ELR (cell line): ENCODE measurements at places on chromosomes 12 and 14.
A peak's percentile ranks its signal among the peaks of the same experiment; 100 is the strongest.

DNA sequence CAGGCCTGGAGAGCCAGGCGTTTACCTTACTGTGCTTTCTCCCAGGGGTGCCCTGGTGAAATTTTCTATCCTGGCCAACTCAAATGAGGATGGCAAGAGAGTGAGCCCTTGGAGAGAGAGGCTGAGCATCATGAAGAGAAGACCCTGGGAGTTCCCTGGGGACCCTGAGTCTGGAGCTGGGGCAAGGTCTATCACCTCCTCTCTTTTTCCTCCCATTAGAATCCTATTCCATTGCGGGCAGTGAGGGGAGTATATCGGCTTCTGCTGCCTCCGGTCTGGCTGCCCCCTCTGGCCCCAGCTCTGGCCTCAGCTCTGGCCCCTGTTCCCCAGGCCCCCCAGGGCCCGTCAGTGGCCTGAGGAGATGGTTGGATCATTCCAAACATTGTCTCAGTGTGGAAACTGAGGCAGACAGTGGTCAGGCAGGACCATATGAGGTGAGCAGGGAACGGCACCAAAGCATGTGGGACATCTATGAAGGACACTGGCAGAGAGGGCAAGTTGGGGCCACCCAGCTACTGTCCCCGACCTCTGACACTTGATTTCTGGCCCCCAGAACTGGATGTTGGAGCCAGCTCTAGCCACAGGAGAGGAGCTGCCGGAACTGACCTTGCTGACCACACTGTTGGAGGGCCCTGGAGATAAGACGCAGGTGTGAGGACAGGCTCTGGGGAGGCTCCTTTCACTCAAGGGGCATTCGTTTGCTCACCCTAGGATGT lies 1.6 kb downstream of the ARHGEF25 start:
- no peak for DNase-seq

DNA sequence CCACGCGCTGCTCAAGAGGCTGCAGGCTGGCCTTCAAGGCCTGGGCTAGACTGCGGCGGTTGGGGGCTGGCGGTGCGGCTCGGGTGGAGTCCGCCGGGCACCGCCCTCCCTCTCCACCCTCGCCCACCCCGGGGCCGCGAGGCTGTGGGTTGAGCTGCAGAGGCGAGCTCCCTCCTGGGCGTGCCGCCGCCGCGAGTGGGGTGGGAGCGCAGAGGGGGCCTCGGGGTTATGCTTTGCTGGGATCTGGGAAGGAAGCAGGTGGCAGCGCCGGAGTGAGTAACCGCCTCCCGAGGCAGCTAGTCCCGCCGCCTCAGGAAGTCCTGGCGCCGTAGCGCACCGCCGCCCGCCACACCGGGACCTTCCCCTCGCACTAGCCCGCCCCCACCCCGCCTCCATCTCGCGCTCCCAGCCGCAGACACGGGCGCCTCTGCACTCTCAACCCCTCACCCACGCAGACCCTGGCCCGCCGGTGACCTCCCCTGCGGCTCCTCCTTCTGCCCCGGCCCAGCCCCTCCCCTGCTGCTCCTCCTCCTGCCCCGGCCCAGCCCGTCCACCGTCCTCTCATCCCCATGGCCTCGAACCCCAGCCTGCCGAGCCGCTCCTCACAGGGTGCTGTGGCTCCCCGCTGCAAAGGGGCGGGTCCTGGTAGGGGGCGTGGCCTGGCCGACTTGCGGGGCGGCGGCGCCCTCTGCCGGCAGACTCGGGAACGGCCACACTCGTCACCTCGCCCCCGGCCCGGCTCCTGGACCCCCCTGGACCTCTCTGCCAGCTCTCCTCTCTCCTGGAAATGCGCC lies 16.6 kb downstream of the TAMALIN start:
- DNase-seq: peak; percentile 82

DNA sequence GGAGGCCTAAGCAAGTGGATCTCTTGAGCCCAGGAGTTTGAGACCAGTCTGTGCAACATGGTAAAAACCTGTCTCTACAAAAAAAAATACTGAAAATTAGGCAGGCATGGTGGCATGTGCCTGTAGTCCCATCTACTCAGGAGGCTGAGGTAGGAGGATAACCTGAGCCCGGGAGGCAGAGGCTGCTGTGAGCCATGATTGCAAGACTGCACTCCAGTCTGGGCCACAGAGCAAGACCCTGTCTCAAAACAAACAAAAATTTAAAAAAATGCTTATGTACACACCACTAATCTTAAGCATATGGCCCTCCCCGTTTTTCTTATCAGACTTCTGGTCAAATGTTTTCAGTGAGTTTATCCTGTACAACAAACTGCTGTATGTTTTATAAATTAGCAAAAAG lies 1.7 kb upstream of the GNPNAT1 start:
- DNase-seq: no peak

GRCh38 chr14:58428118-58428683 lies 682 bp downstream of the KIAA0586 start:
- DNase-seq: peak; percentile 77

DNA sequence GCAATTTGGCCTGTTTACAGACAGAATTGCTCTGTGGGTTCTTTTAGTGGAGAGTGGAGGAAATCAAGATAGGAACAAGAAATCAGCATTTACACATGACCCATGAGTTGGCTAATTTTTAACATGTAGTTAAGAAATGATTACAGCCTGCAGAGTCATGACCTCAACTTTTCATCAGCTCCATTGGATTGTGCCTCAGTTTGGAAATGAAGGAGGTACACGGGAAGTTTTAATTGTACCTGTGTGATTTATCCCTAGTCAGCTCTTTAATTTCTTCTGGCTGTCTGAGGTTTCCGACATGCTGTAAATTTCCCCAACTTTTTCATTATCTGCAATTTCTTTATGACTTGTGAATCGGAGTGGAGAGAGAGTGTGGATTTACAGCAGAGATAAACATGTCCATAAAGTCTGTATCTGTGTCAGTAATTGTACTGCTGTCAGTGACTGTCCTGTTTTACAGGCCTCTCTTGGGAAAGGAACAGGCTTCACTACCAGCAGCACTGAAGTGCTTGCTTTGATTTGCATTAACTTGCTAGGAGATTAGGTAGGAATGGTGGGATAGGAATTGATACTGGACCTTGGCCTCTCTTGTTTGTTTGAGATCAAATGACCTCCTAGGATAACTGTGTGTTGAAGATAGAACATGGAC lies 49.2 kb downstream of the LIN52 start:
- no peak for DNase-seq

DNA sequence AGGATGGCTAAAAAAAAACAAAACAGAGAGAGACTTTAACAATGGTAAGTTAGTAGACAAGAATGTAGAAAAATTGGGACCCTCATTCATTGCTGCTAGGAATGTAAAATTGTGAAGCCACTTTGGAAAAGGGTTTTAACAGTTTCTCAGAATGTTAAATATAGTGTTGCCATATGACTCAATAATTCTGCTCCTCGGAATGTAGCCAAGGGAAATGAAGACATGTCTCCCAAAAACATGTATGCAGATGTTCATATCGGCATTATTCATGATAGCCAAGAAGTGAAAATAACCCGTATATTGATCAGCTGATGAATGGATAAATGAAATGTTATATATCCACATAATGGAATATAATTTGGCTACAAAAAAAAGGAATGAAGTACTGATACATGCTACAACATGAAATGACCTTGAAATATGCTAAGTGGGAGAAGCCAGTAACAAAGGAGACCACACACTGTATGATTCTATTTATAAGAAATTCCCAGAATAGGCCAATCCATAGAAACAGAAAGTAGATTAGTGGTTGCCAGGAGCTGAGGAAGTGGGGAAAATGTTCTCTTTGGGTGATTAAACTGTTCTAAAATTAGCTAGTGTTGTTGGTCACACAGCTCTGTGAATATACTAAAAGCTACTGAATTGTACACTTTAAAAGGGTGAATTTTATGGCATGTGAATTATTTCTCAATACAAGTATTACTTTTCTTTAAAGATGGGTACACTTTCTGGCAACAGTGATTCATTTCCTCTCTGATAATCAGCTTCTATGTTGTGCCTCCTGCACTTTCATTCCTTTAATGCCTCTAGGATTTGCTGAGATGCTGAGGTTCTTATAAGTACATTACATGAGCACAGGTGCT lies 132.5 kb downstream of the DAAM1 start:
- DNase-seq: no peak

DNA sequence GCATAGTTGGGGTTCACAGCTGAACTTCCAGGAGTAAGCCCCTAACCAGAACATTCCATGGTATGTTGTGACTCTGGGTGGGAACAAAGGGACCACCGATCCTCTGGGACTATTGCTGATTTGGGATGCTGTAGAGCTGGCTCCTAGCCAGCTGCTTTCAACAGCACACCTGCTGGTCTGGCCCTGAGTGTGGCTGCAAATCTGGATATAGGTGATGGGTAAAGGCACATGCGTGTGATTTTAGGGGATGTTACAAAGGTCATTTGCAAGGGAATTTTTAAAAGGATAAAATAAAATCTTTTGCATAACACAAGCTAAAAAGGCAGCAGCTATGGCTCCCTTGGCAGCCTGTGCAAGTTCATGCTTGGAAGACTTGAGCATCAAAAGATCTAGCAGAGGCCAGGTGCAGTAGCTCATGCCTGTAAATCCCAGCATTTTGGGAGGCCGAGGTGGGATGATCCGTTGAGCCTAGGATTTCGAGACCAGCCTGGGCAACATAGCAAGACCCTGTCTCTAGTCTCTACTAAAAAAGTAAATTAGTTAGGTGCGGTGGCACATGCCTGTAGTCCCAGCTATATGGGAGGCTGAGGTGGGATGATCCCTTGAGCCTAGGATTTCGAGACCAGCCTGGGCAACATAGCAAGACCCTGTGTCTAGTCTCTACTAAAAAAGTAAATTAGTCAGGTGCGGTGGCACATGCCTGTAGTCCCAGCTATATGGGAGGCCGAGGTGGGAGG lies 1.6 kb downstream of the ALDH2 start:
- no peak for DNase-seq

- no peak for DNase-seq
Observed at GRCh38 chr12:2678426-2678825, 116.3 kb upstream of the FKBP4 start.

GRCh38 chr14:51972566-51972965 lies 16.8 kb upstream of the RTRAF start:
- no peak for DNase-seq

GRCh38 chr12:52682938-52683574 lies 2.8 kb upstream of the KRT1 start:
- DNase-seq: no peak

- DNase-seq: peak; percentile 47
Observed at GRCh38 chr14:99574099-99574880, 29.7 kb downstream of the CCDC85C start.

GRCh38 chr14:101476258-101476915 lies 84.9 kb upstream of the DIO3 start:
- DNase-seq: no peak

GRCh38 chr14:88815980-88816379 lies 8.5 kb upstream of the TTC8 start:
- DNase-seq: no peak

- no peak for DNase-seq
Observed at GRCh38 chr14:21455592-21455911, 371 bp downstream of the CHD8 start.

GRCh38 chr14:34837801-34838322 lies 37.3 kb downstream of the BAZ1A start:
- DNase-seq: no peak

- DNase-seq: no peak
Observed at GRCh38 chr12:50929831-50930230, 22.5 kb upstream of the HIGD1C start.

DNA sequence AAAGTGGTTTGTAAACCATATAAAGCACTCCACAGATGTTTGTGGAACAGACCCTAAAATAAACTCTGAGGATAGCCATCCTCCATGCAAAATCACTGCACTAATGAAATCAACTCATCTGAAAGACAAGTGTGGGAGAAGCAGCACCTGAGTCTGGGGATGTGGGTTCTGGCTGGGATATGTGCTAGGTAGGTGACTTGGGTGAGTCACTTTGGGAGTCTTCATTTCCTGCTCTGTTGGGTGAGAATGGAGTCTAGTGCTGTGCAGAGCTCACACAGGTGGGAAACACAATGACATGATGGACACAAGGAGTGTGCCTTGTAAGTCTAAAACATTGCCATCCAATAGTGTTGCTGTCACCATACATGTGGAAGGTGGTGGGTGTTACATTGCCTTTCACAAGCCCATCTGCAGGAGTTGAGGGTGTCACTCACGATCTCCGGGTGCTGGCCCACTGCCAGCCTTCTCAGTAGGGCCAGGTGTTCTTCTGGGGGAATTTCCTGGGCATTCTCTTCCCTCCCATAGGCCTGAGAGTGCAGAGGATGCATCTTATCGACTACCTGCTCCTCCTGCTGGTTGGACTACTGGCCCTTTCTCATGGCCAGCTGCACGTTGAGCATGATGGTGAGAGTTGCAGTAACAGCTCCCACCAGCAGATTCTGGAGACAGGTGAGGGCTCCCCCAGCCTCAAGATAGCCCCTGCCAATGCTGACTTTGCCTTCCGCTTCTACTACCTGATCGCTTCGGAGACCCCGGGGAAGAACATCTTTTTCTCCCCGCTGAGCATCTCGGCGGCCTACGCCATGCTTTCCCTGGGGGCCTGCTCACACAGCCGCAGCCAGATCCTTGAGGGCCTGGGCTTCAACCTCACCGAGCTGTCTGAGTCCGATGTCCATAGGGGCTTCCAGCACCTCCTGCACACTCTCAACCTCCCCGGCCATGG lies 2.0 kb downstream of the SERPINA4 start:
- DNase-seq: no peak

- DNase-seq: no peak
Observed at GRCh38 chr12:109020146-109020795, 597 bp downstream of the SVOP start.

DNA sequence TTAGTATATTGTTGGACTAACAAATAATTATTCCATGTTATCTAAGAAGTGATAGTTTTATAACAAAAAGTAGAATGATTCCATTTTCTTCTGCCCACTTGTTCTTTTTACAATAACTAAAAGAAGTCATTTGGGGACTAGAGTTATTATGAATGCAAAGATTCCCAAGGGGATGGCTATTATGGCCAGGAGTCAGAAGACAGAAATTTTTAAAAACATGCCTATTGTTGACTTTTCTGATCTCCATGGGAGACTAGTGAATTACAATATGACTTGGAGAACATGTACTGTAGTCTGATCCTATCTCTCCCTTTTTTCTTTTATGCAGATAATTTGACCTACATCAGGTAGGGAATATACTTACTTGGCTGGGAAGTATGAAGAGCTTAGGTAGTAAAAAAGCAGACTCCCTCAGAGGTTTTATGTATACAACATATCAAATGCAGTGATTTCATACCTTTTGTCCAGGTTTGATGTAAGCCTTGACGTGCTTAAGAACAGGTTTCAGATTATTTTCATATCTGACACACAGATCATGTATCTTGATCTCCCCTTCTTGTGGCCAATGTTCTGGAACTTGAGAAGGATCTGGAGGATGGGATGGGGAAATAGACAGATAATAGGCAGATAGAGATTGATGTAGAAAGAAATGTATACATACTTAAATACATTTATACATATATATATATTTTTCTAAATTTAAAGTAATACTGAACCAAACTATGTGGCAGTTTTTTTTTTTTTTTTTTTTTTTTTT lies 41.0 kb upstream of the KCNJ8 start:
- no peak for DNase-seq

- DNase-seq: no peak
Observed at GRCh38 chr14:99562856-99563748, 40.9 kb downstream of the CCDC85C start.

DNA sequence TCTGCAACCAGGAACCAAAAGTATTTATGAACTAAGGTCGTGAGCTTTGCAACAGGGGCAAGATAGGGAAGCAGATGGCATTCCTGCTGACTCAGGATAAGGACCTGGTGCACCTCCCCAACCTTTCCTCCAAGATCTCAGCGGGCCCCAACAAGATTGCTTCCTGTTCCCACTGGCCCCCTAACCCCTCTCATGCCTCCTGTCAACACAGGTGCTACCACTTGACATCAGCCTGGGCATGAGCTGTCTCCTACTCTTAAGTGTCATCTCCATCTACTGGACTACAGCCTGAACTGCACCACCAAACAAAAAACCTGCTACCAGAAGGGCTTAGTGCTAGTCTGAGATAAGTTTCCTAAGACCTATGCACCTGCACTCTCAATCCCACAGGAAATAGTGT lies 32.7 kb downstream of the MED6 start:
- DNase-seq: peak; percentile 62
